ENCODE measurements at places on chromosomes 2 and 18. TPM values are rescaled to one million over a fixed set of nuclear protein-coding genes. Genes with fewer than 3 reads are reported as not detected.

The CCDC85A gene
- 4.0 TPM for total RNA-seq

GRCh38 chr2:67945056-67945455 is 117.7 kb downstream of the C1D start:
- no peak overlapping the region for H3K4me3 ChIP-seq
- no peaks in the 10 kb centered on the region for H3K4me1 ChIP-seq
- no peak for DNase-seq
- H3K27me3 ChIP-seq, result no peaks in the 10 kb centered on the region
- no peak overlapping the region for H3K27ac ChIP-seq

The SLC16A14 gene
- total RNA-seq, result 1.7 TPM

- H3K27me3 ChIP-seq, result no peaks in the 10 kb centered on the region
- DNase-seq, result no peak
- no peak overlapping the region for H3K27ac ChIP-seq
- no peak overlapping the region for H3K4me3 ChIP-seq
- no peaks in the 10 kb centered on the region for H3K4me1 ChIP-seq
- H3K36me3 ChIP-seq, result no peaks in the 10 kb centered on the region
Observed at GRCh38 chr18:45488645-45489044, 126.6 kb upstream of the SLC14A2 start.

The HOXD8 gene
- total RNA-seq, result 4.8 TPM

DNA sequence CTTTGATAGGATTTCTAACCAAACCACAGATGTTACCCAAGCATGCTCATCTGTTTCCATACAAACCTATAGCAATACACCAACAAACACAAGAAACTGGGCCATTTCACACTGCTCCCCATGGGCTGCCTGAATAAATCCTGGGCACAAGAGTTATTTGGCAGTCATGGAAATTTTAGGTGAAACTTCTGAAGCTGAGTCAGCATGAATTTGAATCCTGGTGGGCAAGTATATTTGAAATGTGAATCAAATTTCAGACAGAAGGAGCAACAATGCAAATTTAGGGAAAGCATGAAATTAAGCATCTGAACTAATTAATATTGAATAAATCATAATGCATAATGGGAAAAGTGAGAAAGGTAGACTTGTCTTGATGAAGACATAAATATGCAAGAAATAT is 15.9 kb upstream of the TRIM43 start:
- H3K4me1 ChIP-seq, result no peaks in the 10 kb centered on the region
- no peak overlapping the region for H3K4me3 ChIP-seq
- H3K36me3 ChIP-seq, result no peaks in the 10 kb centered on the region
- DNase-seq, result no peak
- H3K27ac ChIP-seq, result no peak overlapping the region
- no peaks in the 10 kb centered on the region for H3K27me3 ChIP-seq

- DNase-seq, result no peak
- no peaks in the 10 kb centered on the region for H3K36me3 ChIP-seq
- no peaks in the 10 kb centered on the region for H3K4me1 ChIP-seq
Observed at GRCh38 chr2:195520671-195521155, 136.3 kb upstream of the SLC39A10 start.

GRCh38 chr2:40128796-40129195 is 323.1 kb downstream of the SLC8A1 start:
- no peaks in the 10 kb centered on the region for H3K27me3 ChIP-seq
- no peak for DNase-seq
- peaks cover 38% of the 10 kb centered on the region for H3K4me1 ChIP-seq
- H3K36me3 ChIP-seq, result no peaks in the 10 kb centered on the region

DNA sequence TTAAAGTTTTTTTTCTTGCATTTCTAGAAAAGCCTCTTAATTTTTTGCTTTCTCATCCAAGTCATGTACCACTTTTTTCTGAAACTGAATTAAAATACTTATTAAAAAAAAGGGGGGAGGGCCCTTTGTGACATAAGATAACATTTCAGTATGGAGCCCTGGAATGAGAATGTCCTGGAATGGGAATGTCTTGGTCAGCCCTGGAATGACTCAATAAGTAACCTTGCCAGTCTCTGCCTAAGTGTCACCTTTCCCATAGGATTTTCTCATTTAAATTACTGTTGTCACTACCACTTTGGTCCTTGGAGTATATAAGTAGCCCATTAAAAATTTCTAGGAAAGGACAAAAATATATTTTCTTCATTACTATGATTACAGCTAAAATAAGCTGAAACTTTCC is 4.7 kb downstream of the UBXN2A start:
- no peak overlapping the region for H3K4me3 ChIP-seq
- DNase-seq, result no peak
- no peak overlapping the region for H3K27ac ChIP-seq
- H3K4me1 ChIP-seq, result peaks cover 18% of the 10 kb centered on the region

DNA sequence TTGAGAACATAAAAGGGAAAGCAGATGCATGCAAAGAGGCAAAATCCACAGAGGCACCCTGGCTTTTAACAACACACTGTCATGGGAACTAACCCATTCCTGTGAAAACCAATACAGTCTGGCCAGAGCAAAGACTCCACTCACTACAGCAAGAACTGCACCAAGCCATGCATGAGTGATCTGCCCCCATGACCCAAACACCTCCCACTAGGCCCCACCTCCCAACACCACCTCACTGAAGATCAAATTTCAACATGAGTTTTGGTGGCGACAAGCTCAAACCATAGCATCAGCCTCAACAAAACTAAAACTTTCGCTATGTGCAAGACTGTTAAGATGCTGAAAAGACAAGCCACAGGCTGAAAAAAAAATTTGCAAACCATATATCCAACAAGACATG is 162.8 kb downstream of the SMAD2 start:
- H3K4me3 ChIP-seq, result no peak overlapping the region
- DNase-seq, result peak; percentile 64
- H3K27me3 ChIP-seq, result no peaks in the 10 kb centered on the region
- H3K4me1 ChIP-seq, result no peaks in the 10 kb centered on the region
- no peak overlapping the region for H3K27ac ChIP-seq

The DCDC2C gene
- 0.83 TPM for total RNA-seq

The OSBPL6 gene
- 1.8 TPM for total RNA-seq

GRCh38 chr18:39604836-39605235 is 2039.2 kb upstream of the CELF4 start:
- no peaks in the 10 kb centered on the region for H3K4me1 ChIP-seq
- H3K36me3 ChIP-seq, result no peaks in the 10 kb centered on the region
- no peaks in the 10 kb centered on the region for H3K27me3 ChIP-seq
- H3K4me3 ChIP-seq, result no peak overlapping the region
- no peak for DNase-seq

Measured in esophagus muscularis mucosa (tissue), 4 donors.